ENCODE measurements at places on chromosomes 2 and 18. TPM values are rescaled to one million over a fixed set of nuclear protein-coding genes. Genes with fewer than 3 reads are reported as not detected.

Gene CRYGC
- total RNA-seq = not detected

Gene CFC1
- not detected for total RNA-seq

Gene WDR43
- total RNA-seq = 80.9 TPM

Gene IL36A
- not detected for total RNA-seq

Gene MAP4K3
- 40.8 TPM for total RNA-seq

Gene STON1
- total RNA-seq = 12.1 TPM

Gene NTSR2
- total RNA-seq = under 0.01 TPM

Gene KLHL14
- total RNA-seq = not detected

Gene FER1L5
- 0.51 TPM for total RNA-seq

Gene IL36G
- not detected for total RNA-seq

Gene RFTN2
- 10.2 TPM for total RNA-seq

Gene FTCDNL1
- 3.6 TPM for total RNA-seq

Gene GPC1
- total RNA-seq = 218 TPM

Gene RGPD4
- not detected for total RNA-seq

Gene LYG2
- total RNA-seq = not detected

Gene CYBRD1
- 334 TPM for total RNA-seq

Gene VWC2L
- not detected for total RNA-seq

Gene GNLY
- total RNA-seq = not detected

Gene C1GALT1C1L
- total RNA-seq = 0.51 TPM

Gene TRABD2A
- 14.4 TPM for total RNA-seq

Gene INHA
- 0.26 TPM for total RNA-seq

Gene GRHL1
- total RNA-seq = 0.77 TPM

Gene LRATD1
- 0.51 TPM for total RNA-seq

Gene WDR33
- total RNA-seq = 20.8 TPM

Gene ERBB4
- total RNA-seq = 0.17 TPM

Gene GPR35
- total RNA-seq = 1.2 TPM

Gene PLCL1
- 0.83 TPM for total RNA-seq

Gene GAREM2
- total RNA-seq = 0.66 TPM

Gene NMS
- not detected for total RNA-seq

Gene TMEM200C
- total RNA-seq = 0.17 TPM

Gene MC5R
- total RNA-seq = not detected

Gene EVX2
- not detected for total RNA-seq

Gene GALNT3
- 0.66 TPM for total RNA-seq

Gene CLK1
- 76.8 TPM for total RNA-seq

Gene MC2R
- not detected for total RNA-seq

Gene GYPC
- 135 TPM for total RNA-seq

Gene VWA3B
- total RNA-seq = 0.26 TPM

Gene FOSL2
- 68.6 TPM for total RNA-seq

Gene B3GNT7
- total RNA-seq = 0.17 TPM

Gene CCNT2
- 21.1 TPM for total RNA-seq

Data from fibroblast of lung (primary cell).